ENCODE measurements at places on chromosomes 3 and 15.

- no peak for DNase-seq
These were observed at the start of gene UBAP1L for GRCh38 chr15:65115086-65115485. Gene UBAP1L, minus strand, starts transcription at chr15:65115200. Its CDS starts 8,985 bp downstream, at chr15:65106215.

DNA sequence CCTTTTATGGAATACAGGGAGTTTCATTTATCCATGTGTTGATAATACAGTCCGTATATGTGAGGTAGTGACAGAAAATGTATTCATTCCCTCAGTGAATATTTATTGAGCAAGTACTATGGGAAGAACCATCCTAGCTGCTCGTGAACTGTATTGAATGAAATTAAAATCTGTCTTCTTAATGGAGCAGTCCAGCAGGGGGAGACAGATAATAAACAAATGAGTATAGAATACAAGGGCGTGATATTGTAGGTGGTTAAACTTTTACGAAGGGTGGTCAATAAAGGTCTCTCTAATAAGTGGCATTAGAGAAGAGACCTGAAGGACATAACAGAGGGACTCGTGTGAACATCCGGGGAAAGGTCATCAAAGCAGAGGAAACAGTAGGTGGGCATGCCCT, 62.7 kb upstream of the OSTN start:
- DNase-seq = no peak

DNA sequence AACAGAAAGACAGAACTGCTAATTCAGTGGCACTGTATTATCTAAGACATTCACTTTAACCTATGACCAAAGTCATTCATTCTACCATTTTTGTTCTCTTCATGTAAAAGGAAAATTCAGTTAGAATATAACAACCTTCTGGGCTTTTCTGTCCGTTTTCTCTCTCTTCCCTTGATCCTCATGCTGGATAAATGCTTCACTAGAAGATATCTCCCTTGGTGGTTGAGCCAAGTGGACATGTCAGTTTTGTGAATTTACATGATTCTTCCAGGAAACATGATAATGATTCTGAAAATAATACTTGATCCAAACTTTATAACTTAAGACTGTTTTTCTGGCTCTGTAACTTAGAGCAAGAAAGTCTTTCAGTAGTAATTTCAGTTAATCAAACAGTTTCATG, 1012.2 kb downstream of the SQOR start:
- DNase-seq = no peak

DNA sequence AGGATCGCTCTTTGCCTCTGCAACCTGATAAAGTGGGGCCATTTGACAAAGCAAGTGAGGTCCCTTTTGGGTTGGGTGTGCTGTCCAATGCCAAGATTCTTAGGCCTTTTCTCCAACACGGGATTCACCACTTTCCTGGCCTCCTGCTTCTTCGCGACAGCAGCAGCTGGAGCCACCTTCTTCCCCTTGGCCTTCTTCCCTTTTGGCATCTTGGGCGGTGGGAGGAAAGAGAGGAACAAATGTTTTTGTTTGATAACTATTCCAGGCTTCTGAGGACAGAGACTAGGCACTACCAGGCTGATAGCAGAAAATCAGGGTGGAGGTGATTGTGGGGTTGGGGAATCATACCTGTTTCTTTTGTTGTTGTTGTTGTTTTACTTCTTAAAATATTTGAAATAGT, 30.0 kb upstream of the FAM81A start:
- no peak for DNase-seq

DNA sequence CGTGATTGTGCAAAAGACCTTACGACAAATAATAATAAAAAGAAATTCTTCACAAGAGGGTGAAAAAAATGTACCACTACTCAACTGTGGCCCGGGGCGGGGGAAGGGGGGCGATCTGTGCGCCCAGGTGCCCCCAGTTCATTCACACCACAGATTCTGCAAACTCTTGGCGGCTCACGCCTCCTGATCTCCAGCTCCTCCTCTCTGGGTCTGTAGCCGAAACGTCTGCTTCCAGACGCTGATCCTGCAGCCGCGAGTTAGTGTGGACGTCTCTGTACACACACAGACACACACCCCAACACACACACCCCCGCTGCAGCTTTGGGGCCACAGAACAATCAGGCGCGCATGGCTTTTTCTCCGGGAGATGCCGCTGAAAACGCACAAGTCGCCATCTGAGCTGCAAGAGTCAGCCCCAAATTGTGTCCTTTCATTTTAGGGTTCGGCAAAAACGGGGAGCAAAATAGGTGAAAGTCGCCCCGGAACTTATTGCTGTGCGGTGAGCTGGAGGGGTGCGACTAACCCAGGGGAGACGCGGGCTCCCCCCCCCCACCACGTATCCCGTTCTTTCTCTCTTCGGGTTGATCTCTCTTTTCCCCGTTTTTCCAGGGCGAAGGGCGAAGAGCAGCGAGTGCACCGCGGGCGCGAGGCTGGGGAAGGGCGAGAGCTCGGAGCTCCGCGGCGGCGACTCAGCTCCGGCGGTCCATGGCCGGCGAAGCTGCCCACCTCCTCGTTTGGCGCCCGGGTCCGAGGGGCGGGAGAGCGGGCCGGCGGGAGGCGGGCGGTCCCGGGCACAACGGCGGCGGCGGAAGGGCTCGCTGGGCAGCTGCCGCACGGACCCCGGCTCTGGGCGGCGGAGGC, 505 bp upstream of the WNT5A start:
- DNase-seq = no peak

GRCh38 chr15:100211855-100212850, 129.6 kb downstream of the ADAMTS17 start:
- no peak for DNase-seq

GRCh38 chr3:14410503-14411165, 8.2 kb downstream of the SLC6A6 start:
- no peak for DNase-seq

DNA sequence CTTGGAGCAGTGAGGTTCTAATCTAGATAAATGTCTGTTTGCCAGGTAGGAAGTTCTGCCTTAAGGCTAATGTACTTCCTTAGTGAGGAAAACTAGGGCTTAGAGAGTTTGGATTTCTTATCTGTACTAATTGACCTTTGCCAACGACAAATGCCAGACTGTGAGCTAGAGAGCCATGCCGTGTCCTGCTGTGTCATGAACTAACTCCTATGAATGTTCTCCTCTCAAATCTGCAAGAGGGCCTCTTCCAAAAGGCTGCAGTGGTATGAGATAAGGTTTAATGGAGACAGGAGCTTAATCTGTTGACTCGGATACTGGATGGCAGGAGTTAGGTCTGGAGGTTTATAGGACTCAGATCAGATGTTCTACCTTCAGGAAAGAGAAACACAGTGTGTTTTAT, 524.9 kb downstream of the NTRK3 start:
- DNase-seq = no peak

GRCh38 chr3:42205800-42206514, 60.0 kb downstream of the CCK start:
- DNase-seq = no peak

GRCh38 chr3:105274536-105274935, 92.2 kb upstream of the ALCAM start:
- no peak for DNase-seq

- no peak for DNase-seq
These were observed 238.0 kb upstream of the EOMES start for GRCh38 chr3:27960133-27960532.

- no peak for DNase-seq
These were observed 87.2 kb upstream of the XCR1 start for GRCh38 chr3:46114323-46114988.

- no peak for DNase-seq
These were observed 59.6 kb upstream of the IQSEC1 start for GRCh38 chr3:13132731-13133410.

DNA sequence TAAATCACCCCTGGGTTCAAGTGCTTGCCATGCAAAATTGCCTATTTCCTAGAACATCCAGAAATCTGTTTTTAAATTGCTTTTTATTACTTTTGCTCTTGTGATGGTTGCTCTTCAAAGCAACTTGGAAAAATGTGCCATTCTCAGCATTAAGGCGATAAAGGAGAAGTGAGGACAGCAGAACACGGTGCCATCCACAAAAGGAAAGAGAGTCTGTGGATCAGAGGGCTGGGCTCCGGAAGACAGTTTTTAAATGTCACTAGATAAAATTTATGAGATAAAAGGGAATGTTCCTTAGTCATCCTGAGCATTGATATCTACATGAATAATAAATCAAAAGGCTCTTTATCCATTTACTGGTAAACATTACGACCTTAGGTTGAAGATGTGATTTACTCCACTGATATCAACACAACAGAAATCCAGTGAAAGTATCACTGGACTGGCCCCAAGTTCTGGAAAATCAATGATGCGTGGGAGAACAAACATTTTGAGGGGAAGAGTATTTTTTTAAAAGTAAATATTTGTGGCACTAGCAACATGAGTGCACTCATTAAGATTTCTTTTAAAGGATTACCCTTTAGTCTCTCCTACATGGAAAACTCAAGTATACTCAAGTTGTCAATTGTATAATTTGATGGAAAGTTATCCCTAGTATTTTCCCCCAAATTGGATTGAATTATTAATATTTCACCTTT, 554.7 kb downstream of the FHIT start:
- no peak for DNase-seq

- DNase-seq = no peak
These were observed 65.0 kb downstream of the AKAP13 start for GRCh38 chr15:85445361-85445760.

- no peak for DNase-seq
These were observed 180.7 kb upstream of the GRM7 start for GRCh38 chr3:6680119-6680806.

DNA sequence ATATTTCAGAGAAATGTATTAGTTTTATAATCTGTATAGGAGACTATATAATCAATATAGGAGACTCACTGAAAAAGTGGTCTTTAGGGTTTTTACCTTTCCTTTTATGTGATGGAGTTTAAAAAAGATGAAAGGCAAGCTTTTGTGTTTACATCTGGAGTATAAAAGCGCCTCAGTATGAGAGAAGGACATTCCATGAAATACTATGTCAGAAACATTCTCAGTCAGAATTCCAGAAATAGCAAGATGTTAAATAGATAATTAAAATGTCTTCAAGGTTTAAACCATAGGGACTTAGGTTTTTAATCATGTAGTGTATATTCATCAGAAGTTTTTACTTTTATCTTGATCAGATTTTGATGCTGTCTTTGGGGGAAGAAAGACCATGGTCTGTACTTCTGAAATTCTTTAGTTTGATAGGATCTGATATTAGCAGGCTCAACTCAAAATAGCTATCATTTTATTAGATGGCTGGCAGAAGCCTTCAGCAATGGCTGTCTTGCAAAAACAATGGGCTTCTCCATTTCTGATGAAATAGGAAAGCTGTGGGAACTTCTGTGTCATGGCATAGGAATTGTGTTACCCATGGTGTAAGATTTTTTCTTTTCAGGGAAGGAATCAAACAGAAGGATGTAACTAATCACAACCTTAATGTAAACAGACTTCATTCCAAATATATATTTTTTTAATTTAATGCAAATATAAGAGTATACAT, 209.6 kb upstream of the PLSCR5 start:
- no peak for DNase-seq

DNA sequence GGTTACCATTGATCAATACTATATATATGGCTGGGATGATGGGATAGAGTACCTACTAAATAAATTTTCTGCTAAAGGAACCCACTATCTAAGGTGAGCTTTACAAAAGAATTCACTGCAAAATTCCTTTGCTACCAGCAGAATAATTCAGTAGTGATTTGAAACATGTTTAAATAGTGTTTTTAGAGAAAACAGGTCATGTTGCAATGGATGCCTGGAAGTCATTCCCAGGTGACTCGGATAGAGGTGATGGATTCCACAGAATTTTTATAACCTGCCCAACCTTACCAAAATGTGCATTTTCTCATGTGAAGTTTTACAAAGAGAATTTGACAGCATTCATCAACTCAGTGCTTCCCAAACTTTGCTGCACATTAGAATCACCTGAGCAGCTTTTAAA, 53.2 kb downstream of the CEP152 start:
- no peak for DNase-seq

GRCh38 chr15:75335313-75335704, 554 bp upstream of the COMMD4 start:
- DNase-seq = no peak

DNA sequence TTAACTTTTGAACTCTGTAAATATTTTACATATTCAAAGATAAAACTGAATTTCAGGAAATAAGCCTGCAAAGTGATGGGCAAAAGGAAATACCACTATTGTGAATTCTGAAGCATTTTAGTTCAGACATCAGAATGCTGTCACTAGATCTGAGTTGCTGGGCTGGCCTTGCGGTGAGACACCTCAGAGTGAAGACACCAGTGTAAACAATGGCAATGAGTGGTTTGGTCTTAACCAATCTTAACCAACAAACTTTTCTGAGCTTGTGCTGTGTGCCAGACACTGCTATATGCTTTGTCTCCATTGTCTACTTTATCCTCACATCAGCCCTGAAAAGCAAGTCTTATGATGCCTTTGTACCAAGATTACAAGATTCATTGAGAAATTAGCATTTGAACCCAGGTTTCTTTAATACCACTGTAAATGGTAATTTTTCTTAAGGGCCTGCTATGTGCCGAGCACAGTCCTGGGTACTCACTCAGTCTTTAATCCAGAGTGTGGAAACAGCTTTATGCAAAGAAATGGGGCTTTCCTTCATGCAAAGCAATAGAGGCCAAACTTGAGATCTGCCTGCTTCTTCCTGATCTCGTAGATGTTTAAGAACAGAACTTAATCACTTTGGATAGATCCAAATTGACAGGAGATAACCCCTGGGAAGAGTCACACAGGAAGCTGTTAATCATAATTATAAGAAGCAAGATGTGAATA, 55.0 kb downstream of the TMEM39A start:
- DNase-seq = no peak

DNA sequence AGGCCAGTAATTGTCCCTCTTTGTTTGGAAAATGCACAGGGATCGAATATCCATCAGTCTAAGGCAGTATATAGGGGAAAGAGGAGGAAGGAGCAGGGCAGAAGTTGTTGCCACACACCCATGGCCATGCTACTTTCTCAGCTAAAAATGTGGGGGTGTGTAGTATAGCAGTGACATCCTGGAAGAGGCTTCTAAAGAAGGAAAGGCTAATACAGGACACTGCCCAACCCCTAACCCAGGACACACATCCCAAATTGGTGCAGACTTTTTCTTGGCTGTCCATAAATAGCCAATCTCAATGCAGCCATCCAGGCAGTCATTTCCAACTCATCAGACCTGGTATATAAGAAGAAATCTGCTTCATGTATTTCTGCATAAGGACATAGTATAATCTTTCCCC, 33.1 kb upstream of the LRRN1 start:
- no peak for DNase-seq

DNA sequence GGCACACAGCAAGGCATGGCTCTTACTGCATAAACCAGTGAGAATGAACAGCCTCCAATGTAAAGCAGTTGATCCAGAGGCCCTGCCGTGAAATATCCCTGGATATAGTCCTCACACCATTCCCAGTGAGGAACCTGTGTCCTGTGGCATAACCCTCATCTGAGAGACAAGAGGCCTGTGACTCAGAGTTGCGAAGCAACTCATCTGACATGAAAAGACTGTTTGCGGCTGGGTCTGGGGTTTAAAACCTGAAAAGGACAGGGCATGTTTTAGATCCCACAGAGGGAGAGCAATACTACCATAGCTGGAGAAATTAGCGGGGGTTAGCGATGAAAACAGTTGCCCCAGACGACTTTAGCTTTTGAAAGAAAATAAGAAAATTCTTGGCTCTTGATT, 165.3 kb upstream of the BHLHE40 start:
- DNase-seq = no peak

Measured in CD4-positive, alpha-beta T cell treated with Interleukin-17A for 4 hours (primary cell).